Gastroesophageal sphincter (tissue), 4 donors: ENCODE measurements at places on chromosomes 16 and 17. TPM values are rescaled to one million over a fixed set of nuclear protein-coding genes. Genes with fewer than 3 reads are reported as not detected.

PHOSPHO1 gene
- total RNA-seq, result not detected

- ATAC-seq, result no peak
- H3K27me3 ChIP-seq, result no peaks in the 10 kb centered on the region
- H3K27ac ChIP-seq, result peak overlapping the region; percentile 87
- H3K4me3 ChIP-seq, result no peak overlapping the region
These were observed 331.9 kb downstream of the SEC14L1 start for GRCh38 chr17:77472468-77473310.

- no peak overlapping the region for H3K27ac ChIP-seq
- no peak overlapping the region for H3K4me3 ChIP-seq
- H3K36me3 ChIP-seq, result peaks cover 57% of the 10 kb centered on the region
- ATAC-seq, result peak; percentile 46
- H3K27me3 ChIP-seq, result no peaks in the 10 kb centered on the region
These were observed 30.3 kb upstream of the RCVRN start for GRCh38 chr17:9935408-9935807.

DNA sequence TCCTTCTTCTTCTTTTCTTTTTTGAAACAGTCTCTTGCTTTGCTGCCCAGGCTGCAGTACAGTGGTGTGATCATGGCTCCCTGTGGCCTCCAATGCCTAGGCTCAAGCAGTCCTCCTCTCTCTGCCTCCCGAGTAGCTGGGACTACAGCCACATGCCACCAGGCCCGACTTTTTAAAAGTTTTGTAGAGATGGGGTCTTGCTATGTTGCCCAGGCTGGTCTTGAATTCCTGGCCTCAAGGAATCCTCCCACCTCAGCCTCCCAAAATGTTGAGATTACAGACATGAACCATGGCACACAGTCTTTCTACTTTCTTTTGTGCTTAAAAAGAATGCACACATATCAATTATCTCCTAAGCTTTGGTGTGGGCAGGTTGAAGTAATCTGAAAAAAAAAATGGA is 61.0 kb upstream of the DNAJA2 start:
- H3K27ac ChIP-seq, result no peak overlapping the region
- H3K4me3 ChIP-seq, result no peak overlapping the region
- H3K4me1 ChIP-seq, result no peaks in the 10 kb centered on the region
- ATAC-seq, result no peak
- H3K27me3 ChIP-seq, result no peaks in the 10 kb centered on the region

- ATAC-seq, result no peak
These were observed 4.7 kb upstream of the MMP15 start for GRCh38 chr16:58020628-58021521.

GRCh38 chr17:9386401-9386800 is 189.2 kb downstream of the STX8 start:
- peaks cover 7% of the 10 kb centered on the region for H3K36me3 ChIP-seq
- ATAC-seq, result no peak
- no peak overlapping the region for H3K4me3 ChIP-seq
- H3K27ac ChIP-seq, result no peak overlapping the region
- H3K27me3 ChIP-seq, result no peaks in the 10 kb centered on the region
